ENCODE measurements at places on chromosomes 12 and 14. TPM values are rescaled to one million over a fixed set of nuclear protein-coding genes. Genes with fewer than 3 reads are reported as not detected.

DNA sequence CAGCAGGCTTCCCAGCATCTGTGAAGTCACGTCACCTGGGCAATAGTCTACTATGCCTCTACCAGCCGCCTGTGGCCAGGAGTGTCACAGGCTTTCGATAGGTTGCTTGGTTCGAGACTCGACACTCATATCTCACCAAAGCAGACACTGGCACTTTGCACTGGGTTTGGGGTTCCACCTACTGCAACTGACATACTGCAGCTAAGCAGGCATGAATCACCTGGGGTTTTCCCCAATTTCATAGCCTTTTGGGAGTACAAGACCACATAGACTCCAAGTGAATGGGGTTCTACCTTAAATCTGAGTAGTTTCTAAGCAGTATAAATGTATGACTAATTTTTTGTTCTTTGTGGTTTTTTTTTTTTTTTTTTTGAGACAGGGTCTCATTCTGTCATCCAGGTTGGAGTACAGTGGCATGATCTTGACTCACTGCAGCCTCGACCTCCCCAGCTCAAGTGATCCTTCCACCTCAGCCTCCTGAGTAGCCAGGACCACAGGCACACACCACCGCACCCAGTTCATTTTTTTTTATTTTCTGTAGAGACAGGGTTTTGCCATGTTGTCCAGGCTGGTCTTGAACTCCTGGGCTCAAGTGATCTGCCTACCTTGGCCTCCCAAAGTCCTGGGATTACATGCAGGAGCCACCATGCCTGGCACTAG is 32.1 kb downstream of the DMAC2L start:
- no peak for DNase-seq

- DNase-seq: no peak
Observed at GRCh38 chr12:28212182-28212581, 21.9 kb downstream of the CCDC91 start.

DNA sequence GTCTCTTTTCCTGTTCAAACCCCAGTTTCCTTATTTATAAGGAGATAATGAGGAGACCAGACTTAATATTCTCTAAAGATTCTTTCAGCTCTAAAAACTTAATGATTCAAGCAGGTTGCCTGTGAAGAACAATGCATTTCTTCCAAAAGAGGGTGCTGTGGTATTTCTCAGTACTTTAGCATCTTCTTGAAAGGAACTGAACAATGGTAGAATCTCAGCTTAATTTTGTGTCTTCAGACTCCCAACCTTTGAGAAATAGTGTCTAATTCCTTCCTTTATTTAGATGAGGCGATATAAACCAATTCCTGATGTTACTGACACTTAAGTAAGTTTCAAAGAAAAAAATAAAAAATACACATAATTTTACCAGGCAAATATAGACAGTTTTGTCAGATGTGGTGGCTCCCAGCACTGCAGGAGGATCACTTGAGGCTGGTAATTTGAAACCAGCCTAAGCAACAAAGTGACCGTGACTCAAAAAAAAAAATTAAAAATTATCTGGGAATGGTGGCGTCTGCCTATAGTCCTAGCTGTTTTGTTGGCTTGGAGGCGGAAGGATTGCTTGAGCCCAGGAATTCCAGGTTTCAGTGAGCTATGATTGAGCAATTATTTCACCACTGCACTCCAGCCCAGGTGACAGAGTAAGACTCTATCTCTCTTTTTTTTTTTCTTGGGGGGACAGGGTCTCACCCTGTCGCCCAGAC is 76.9 kb upstream of the PSMA6 start:
- peak; percentile 42 for DNase-seq

GRCh38 chr14:31692376-31692781 is 131.2 kb downstream of the NUBPL start:
- peak; percentile 37 for DNase-seq

- no peak for DNase-seq
Observed at GRCh38 chr12:69837657-69838415, 12.8 kb downstream of the MYRFL start.

The ACVRL1 gene
- total RNA-seq: 46.8 TPM

The ACACB gene
- 155 TPM for total RNA-seq

The TAS2R7 gene
- total RNA-seq: not detected

The AKT1 gene
- 62.3 TPM for total RNA-seq
